ENCODE measurements at places on chromosomes 7 and 10. TPM values are rescaled to one million over a fixed set of nuclear protein-coding genes. Genes with fewer than 3 reads are reported as not detected.

Gene TSPAN33
- 6.4 TPM for total RNA-seq

Gene KIF20B
- total RNA-seq: 16.1 TPM

Gene KLLN
- 0.51 TPM for total RNA-seq

Gene IRF5
- total RNA-seq: 10.0 TPM
